ENCODE measurements at places on chromosomes 6 and 20.

GRCh38 chr6:70843328-70843918, 113.4 kb downstream of the B3GAT2 start:
- no peak for DNase-seq

DNA sequence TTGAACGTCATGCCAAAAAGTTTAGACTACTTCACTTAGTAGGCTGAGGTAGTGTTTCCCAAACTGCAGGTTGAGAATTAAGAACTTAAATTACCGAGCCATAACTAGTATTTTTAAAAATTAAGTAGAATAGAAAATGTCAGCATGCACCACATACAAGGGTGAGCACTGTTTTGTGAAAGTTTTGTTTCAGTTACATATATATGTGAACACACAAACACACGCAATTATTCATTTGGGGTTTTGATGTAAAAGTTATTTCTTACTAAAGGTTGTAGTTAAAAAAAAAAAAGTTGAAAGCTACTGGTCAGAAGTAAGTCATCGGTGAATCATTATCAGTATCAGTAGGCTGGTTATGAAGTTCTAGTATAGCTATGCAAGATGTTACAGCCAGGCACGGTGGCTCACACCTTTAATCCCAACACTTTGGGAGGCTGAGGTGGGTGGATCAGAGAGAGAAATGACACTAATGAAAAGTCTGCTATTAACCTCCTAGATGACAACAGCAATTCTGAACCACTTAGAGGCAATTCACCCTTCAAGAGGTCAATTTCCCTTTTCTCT, 24.1 kb downstream of the FASTKD5 start:
- DNase-seq = no peak

- no peak for DNase-seq
These were observed 266.7 kb upstream of the SULF2 start for GRCh38 chr20:48051794-48052474.

DNA sequence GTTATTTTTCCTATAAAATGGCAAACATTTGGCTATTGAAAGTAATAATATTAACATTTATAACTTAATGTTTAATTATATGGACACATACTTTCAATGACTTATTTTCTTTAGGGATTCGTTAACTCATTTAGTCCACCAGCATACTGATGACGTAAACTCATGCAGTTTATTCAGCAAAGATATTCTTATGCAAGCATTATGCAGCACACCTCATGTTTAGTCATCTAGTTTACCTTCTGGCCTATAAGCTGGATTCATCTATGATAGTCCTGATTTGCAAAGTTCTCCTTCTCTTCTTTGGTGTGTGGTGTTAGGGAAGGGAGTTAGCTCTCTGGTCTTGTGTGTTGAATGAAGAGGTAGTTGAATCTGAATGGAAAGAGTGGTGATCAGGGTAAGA, 60.0 kb downstream of the OR2J2 start:
- no peak for DNase-seq

DNA sequence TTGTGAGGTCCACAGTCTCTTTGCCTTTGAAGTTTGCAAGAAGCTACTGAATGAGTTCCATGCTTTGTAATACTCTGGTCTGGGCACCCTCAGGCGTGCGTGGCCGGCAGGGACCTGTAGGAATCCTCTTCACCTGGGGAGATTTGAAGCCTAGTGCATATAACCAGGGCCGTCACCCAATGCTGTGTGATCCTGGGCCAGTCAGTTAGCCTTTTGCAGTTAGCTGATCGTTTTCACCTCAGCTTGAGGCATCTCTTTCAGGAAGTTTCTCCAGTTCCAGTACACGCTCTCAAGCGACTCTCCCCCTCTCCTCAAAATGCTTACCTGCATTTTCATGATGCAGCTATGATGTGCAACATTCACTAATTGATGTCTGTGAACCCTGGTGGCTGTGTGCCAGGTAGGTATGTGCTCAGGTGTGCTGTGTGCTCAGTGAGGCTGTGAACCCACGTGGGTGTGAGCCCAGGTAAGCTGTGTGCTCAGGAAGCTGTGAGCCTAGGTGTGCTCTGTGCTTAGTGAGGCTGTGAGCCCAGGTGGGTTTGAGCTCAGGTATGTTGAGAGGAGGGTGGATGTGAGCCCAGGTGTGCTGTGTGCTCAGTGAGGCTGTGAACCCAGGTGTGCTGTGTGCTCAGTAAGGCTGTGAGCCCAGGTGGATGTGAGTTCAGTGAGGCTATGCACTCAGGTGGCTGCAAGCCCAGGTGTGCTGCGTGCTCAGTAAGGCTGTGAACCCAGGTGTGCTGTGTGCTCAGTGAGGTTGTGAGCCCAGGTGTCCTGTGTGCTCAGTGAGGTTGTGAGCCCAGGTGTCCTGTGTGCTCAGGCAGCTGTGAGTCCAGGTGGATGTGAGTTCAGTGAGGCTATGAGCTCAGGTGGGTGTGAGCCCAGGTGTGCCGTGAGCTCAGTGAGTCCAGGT, 120.4 kb downstream of the PHACTR3 start:
- no peak for DNase-seq

DNA sequence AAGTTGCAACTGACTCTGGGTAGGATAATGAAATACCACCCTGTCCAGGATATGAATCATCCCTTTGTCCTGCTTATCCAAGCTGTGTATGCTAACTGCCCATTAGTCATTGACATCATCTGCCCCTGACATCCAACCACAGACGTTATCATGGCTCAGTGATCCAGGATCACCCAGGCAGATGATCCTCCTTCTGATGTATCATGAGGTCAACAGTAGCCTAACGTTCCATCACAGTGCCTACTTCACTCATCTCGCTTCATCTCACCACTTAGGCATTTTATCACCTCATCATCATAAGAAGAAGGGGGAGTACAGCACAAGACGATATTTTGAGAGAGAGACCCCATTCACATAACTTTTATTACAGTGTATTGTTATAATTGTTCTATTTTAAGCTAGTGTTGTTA, 13.4 kb upstream of the BTN3A2 start:
- no peak for DNase-seq

DNA sequence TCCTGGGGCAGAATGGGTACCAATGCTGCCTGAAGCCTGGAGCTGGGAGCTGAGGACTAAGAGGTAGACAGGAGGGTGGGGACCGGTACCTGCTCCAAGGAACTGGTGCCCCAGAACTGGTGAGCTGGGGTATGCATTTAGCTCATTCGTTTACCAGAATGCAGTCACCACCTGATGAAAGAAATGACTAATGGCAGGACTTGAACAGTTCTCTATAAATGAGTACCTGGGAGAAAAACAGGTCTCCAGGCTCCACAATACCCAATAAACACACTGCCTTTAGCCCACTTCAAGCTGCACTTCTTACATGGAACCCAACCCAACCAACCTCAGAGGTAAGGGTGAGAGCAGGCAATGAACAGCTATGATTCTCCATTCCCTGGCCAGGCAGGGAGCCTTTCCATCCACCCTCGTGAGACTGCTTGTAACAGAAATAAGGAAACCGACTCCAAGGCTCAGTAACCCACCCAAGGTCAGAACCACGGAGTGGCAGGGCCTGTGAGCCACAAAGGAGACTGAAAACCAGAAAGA, 15.4 kb downstream of the FKBP1A start:
- no peak for DNase-seq

- no peak for DNase-seq
These were observed 92.0 kb downstream of the THBS2 start for GRCh38 chr6:169161572-169162167.

DNA sequence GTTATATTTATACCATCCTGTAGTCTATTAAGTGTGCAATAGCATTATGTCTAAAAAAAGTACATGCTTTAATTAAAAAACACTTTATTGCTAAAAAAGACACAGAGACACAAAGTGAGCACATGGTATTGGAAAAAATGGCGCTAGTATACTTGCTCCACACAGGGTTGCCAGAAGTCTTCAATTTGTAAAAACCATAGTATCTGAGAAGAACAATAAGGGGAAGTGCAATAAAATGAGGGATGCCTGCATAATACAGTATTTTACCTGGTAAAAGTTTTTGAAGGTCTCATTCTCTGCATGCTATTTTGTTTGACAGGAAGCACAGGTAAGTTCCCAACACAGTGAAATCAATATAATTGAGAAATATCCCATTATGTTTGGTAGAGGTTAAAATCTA, 1.6 kb downstream of the NOX3 start:
- no peak for DNase-seq

GRCh38 chr6:73648166-73648565, 5.6 kb downstream of the SLC17A5 start:
- DNase-seq = no peak

GRCh38 chr20:10848810-10849370, 175.1 kb upstream of the JAG1 start:
- peak; percentile 28 for DNase-seq

DNA sequence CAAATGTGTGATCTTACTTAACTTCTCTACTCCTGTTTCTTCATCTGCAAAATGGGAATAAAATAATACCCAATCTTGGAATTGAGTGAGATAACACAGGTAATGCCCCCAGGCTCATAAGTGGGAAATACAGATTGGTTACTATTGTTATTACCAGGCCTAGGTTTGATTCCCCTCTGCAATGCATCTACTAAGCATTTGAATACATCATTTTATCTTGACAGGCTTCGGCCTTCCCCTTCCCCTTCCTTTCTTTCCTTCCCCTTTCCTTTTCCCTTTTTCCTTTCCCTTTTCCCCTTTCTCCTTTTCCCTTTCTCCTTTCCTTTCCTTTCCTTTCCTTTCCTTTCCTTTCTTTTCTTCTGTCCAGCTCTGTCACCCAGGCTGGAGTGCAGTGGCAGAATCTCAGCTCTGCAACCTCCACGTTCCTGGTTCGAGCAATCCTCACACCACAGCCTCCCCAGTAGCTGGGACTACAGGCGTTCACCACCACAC, 7.3 kb upstream of the HNF4A start:
- DNase-seq = no peak

DNA sequence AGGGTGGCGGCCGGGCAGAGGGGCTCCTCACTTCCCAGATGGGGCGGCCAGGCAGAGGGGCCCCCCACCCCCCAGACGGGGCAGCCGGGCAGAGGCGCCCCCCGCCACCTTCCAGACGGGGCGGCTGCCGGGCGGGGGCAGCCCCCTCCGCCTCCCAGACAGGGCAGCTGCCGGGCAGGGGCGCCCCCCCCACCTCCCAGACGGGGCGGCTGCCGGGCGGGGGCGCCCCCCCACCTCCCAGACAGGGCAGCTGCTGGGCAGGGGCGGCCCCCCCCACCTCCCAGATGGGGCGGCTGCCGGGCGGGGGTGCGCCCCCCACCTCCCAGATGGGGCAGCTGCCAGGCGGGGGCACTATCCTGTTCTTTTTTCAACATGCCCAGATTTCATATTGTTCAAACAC, 78.2 kb upstream of the DST start:
- DNase-seq = no peak

GRCh38 chr6:132382630-132383175, 18.6 kb downstream of the MOXD1 start:
- DNase-seq = no peak

DNA sequence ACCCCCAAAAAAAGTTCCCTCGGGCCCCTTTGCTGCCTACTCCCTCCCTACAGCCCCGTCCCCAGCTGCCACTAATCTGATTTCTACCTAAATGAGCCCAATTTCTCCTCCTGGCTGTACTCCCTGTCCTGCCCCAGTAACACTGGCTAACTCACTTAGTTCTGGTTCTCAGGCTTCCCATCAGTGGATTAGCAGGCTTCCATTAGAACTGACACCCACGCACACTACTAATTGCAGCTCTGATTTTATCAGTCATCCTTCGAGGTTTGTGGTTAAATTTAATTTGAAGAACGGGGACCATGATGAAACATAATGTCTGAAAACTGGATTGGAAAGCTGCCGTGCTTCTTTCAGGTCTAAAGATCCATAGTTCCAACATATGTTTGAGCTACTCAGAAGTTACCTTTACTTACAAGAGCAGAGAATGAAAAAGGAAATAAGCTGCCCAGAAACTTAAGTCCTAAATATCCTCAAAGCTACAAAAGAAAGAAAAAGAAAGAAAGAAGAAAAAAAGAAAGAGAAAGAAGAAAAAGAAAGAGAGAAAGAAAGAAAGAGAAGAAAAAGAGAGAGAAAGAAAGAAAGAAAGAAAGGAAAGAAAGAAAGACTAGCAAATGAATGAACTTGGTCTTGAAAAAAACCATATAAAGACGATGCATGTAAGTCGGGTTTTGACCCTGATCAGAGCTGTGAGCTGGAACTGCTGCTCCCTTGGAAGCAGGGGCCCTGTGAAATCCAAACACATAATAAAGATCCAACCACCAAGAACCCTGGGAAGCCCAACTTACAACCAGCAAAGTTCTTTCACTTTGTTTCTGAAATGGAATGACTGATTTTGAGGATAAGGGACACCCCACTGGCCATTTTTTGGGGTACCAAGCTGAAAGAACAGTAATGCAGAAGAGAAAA, 51.7 kb downstream of the CNKSR3 start:
- DNase-seq = no peak

- DNase-seq = no peak
These were observed 45.2 kb downstream of the BACH2 start for GRCh38 chr6:90251295-90251992.

DNA sequence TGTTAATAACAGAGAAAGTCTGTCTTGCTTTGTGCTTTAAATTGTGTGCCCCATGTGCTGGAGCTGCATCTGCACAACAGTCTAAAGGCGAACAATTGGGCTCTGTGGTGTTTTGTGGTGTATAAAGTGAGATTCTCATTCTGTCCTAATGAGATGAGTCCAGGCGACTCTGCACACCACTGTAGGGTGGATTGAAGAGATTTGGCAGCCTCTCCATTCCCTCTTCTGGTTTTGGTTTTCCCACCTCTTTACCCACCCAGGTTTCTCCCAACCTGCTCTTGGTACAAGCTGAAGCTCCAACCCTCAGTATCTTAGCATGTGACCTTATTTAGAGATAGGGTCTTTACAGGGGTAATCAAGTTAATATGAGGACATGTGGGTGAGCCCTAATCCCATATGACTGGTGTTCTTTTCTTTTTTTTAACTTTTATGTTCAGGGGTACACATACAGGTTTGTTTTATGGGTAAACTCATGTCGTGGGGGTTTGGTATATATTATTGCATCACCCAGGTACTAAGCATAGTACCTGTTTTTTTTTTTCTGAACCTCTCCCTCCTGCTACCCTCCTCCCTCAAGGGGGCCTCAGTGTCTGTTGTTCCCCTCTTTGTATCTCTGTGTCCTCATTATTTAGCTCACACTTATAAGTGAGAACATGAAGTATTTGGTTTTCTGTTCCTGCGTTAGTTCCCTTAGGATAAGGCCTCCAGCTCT, 217.6 kb upstream of the DTNBP1 start:
- no peak for DNase-seq

DNA sequence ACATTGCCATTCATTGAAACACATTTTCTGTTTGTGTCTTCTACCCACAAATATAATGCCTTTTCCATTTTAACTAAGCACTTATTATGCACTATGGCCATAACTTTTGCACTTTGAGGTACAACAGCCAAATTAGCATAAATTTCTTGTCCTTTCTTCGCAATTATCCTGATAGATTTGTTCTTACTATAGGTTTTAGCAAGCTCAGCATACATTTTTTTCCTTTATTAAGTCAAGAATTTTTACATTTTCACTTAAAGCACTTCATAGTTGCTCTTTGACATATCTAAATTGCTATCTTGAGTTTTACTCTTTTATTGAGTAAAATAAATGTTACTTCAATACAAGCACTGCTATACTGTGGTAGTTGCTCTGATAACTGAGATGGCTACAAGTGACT, 5.8 kb downstream of the DEFB114 start:
- no peak for DNase-seq
